ENCODE measurements at places on chromosomes 7 and 10.

GRCh38 chr10:122221958-122222357 is 49.1 kb upstream of the BTBD16 start:
- DNase-seq = no peak

DNA sequence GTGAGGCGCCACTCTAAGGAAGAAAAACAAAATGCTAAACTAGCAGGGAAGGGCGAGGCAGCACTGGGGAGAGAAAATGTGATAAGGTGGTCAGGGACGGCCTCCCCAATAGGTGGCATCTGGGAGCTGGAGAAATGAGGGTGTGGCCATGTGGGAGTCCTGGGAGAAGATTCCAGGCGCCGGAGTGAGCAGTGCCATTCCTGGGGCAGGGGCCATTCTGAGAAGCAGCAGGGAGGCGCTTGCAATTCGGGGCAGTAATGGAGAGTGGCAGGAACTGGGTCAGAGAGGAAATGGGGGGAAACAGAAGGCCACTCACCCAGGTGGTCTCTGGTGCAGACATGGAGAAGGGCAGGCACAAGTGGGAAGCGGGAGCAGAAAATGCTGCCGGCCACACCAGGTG is 61.8 kb upstream of the LRRC18 start:
- no peak for DNase-seq

- no peak for DNase-seq
These were observed 1158.5 kb upstream of the C7orf33 start for GRCh38 chr7:147432079-147432478.

GRCh38 chr10:117944676-117945447 is 101.9 kb downstream of the RAB11FIP2 start:
- DNase-seq = no peak

DNA sequence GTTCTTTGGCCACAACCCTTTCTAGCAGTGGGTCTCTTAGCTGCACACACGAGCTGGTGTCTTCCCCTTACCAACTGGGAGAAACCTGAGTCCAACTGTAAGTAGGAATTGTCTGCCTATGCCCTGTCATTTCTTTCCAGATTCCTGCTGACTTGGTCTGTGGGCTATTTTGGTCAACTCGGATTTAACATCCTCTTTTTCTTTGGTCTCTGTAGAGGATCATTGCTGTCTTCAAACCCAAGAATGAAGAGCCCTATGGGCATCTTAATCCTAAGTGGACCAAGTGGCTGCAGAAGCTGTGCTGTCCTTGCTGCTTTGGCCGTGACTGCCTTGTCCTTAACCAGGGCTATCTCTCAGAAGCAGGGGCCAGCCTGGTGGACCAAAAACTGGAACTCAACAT is 10.3 kb downstream of the PI4K2A start:
- DNase-seq = no peak

DNA sequence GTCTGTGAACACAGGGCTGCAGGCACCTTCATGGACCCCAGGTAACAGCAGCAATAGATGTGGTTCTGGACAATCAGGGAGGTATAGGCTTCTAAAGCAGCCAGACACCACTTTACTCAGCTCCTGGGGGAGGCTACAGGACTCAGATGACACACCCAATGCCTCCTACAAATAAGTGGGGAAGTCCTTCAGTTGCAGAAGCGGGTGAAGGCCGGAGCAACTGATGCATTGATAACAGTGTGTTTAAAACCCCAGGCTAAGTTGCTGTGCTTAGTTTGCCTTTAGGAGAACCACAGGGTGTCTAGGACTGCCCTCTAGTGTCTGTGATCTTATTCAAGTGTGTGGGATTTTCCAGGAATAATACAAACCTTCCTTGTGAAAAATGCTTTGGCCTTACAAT is 5.9 kb upstream of the ITGA8 start:
- DNase-seq = no peak

DNA sequence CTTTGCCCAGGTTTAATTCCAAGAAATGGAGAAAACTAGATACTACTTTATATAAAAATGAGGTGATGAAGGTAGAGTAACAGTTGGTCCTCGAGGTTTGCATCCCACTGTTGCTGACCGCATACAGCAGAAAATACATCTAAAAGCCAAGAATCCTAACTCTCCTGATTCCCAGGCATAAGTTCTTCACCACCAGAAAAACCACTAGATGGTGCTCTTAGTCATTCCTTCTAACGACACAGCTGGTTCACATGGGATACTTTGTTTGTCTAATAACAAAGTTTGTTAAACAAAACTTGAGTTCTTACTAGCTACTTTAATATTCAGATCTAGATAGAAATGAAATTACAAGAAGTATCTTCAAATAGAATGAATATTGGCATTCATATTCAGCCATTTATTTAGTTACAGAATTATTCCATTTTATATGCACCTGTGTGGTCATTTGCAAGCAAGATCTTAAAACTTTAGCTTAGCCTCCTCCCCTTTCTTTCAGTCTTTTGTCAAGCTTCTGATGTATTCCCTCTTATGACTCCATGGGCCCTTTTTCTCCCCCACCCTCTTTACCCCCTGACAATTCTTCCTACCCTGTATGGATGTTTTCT is 54.1 kb upstream of the CYP26C1 start:
- DNase-seq = no peak

GRCh38 chr10:84820120-84820519 is 491.7 kb downstream of the CCSER2 start:
- no peak for DNase-seq

GRCh38 chr7:43522406-43523156 is 60.3 kb upstream of the STK17A start:
- DNase-seq = peak; percentile 91

- no peak for DNase-seq
These were observed 150.2 kb upstream of the MEOX2 start for GRCh38 chr7:15836651-15837050.

DNA sequence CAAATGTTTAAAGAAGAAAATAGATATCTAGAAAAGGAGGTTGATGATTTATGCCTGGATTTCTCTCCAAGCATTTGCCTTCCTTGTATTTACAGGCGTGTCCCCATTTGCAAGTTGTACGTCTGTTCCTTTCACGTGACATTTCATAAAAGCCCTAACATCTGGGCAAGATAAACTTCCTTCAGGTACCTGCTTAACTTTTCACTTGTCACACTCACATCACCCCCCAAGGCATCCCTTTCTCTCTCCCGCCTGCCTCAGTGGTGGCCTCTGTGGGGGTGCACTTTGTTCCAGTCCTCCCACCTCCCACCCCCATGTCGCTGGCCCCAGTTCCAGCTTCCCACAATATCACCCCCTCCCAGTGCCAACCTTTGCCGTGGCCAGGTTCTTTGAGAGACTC is 6.7 kb downstream of the TWIST1 start:
- DNase-seq = no peak

DNA sequence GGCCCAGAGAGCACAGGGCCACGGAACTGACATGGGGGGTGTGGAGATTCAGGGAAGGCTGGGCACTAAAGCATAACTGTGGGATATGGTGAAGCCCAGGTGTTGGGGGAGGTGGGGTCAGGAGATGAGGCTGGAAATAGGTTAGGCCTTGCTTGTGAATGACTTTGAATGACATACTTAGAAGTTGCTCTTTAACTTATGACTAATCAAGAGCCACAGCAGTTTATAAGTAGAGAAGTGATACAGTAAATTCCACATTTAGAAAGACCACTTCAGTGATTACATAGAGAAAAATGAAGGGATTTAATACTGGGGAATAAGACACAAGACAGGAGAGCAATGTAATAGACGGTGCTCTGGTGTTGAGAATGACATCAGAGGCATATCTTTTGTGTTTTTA is 120.8 kb upstream of the SEC61G start:
- DNase-seq = no peak

- no peak for DNase-seq
These were observed 56.5 kb downstream of the CCDC71L start for GRCh38 chr7:106604303-106604924.

DNA sequence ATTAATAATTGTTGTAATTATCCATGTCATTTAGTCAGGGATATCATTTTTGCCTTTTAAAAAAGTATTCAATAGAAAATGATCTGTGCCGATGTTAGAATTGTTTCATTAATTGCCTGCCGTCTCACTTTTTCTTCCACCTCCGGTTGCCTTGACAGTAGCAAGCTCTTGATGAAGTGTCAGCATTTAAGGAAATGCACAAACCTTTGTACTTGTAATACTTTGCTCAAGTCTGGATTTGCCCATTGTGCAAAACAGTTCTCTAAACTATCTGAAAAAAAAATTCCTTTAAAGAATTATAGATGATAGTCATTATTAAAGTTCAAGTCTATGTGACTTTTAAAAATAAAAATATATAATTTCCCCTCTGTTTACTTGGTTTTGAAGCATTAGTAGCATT is 619.7 kb downstream of the GATA3 start:
- DNase-seq = peak; percentile 20
